Lung microvascular endothelial cell (primary cell): ENCODE measurements at places on chromosomes 3 and 15. TPM values are rescaled to one million over a fixed set of nuclear protein-coding genes. Genes with fewer than 3 reads are reported as not detected.

REC114 gene
- total RNA-seq = not detected in 2 replicates

DNA sequence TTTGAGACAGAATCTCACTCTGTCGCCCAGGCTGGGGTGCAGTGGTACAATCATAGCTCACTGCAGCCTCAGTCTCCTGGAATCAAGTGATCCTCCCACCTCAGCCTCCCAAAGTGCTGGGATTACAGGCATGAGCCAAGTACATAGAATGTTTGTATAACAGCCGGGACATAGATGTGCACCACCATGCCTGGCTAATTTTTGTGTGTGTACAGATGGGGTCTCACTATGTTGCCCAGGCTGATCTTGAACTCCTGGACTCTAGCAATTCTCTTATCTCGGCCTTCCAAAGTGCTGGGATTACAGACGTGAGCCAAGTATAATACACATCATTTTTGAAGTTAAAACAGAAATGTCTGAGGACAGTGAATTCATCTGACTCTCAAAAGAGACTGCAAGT is 93.5 kb downstream of the CORO2B start:
- DNase-seq = no peak

- peak; percentile 84 for DNase-seq
Observed at GRCh38 chr15:63041974-63042876, at the start of gene TPM1. TPM1 (plus strand) TSS chr15:63042747; CDS start chr15:63042830, 83 bp downstream.

GRCh38 chr15:98651036-98651481 is 2.7 kb downstream of the IGF1R start:
- peak; percentile 20 for DNase-seq

HTR3E gene
- not detected in 2 replicates for total RNA-seq

TMC3 gene
- not detected in 2 replicates for total RNA-seq

GRCh38 chr3:5729852-5730251 is 542.3 kb downstream of the EDEM1 start:
- DNase-seq = no peak

CCDC71 gene
- total RNA-seq = 10.7 and 20.2 TPM in 2 replicates

- DNase-seq = no peak
Observed at GRCh38 chr15:64361259-64361658, 5.3 kb upstream of the CSNK1G1 start.

DUOXA1 gene
- total RNA-seq = not detected in 2 replicates

DNA sequence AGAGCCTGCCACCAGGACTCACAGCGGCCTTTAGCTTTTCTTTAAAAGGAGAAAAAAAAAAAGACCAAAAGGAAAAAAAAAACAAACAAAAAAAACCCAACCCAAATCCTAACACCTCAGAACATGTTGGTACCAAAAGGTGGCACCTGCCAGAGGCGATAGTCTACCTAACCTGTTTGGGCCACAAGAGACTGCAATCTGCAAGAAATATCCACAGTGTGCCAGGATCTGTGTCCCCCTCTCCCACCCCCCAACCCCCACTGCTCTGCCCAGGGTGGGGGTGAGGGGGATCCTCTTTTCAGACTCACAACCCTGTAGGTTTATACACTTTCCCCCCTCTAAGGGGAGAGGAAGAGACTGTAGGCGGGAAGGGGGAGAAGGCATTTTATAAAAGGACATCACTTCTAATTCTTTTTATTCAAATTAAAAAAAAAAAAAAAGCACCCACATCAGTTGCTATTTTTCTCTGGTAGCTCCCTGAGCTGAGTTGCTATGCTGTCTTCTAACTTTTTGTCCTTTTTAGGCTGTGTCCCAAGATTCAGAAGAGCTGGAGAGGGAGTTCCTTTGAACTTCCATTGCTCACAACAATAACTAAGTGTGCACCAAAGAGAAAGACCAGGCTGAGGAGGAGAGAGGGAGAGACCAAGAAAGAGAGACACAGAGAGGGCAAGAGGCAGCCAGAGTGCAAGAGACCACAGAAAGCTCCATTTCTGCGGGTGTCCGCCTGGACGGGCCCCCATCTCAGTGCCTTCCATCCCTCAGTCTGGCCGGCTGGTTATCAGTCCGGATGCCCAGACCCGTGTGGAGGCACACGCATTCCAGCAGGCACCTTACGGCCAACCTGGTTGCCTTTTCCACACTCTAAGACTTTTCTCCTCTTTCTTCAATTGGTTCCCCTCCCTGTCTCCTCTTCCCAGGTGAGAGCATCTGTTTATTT is 48.9 kb downstream of the TLE3 start:
- no peak for DNase-seq

THSD4 gene
- total RNA-seq = 20.2 and 21.4 TPM in 2 replicates

MNS1 gene
- total RNA-seq = 0.20 and 0.22 TPM in 2 replicates

DNA sequence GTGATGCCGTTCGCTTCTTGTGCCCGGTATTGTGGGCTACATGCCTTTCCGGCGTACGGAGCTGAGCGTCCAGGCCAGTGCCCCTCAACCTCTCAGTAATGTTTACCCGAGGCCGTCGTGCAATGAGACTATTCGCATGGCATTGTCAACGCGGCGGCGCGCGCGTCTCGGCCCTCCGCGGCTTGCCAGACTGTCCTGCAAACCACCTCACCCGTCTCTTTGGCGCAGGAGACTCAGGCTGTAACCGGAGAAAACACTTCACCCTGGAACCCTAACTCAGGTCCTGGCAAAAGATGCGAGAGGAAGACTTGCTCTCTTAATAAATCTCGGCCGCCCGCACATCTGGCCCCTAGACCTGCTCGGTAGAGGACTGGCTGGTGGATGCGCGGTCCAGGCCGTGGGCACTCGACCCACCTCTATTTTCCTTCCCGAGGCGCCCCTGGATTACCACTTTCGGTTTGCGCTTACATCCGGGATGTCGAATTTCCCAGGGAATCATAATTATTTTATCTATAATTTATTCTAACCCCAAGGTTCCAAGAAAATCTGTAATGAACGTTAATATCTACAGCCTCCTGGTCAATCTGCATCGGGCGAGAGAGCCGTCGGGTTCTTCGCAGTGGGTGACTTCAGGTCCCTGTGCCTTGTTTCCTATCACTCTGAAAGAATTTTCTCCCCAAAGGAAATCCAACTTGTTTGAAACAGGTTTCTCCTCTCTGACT is 71.8 kb upstream of the POLG start:
- no peak for DNase-seq

GRCh38 chr3:113212150-113212843 is 940 bp downstream of the BOC start:
- peak; percentile 18 for DNase-seq

GOLGA6B gene
- total RNA-seq = not detected in 2 replicates

RSL24D1 gene
- total RNA-seq = 52.7 and 59.7 TPM in 2 replicates

GRCh38 chr3:18864933-18865731 is 283.2 kb upstream of the KCNH8 start:
- no peak for DNase-seq

DNA sequence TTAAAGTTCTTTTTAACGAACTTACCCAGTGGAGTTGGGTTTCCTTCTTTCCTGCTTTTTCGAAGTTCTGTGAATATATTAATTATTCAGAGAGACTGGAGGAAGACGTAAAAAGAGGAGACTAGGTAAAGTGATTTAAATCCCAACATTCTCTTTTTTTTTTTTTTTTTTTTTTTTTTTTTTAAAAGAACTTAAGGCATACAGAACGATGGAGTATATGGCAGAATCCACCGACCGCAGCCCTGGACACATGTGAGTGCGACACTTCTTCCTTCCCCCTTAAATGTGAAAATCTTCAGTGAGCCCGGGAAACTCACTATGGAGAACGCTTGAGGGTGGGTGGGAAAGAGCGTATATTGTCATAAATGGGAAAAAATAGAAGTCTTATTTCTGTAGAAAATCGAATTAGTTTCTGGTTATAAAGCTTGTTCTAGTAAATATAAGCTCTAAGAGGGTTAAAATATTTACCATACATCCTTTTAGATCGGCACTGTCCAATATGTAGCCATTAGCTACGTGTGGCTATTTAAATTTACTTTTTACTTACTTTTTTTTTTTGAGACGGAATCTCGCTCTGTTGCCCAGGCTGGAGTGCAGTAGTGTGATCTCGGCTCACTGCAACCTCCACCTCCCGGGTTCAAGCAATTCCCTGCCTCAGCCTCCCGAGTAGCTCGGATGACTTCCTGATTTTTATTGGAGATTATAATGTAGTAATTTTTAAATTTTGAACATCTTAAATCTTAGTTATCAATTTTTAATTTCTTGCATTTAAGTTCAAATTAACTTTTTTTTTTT is 892 bp downstream of the NMD3 start:
- DNase-seq = peak; percentile 56

DNA sequence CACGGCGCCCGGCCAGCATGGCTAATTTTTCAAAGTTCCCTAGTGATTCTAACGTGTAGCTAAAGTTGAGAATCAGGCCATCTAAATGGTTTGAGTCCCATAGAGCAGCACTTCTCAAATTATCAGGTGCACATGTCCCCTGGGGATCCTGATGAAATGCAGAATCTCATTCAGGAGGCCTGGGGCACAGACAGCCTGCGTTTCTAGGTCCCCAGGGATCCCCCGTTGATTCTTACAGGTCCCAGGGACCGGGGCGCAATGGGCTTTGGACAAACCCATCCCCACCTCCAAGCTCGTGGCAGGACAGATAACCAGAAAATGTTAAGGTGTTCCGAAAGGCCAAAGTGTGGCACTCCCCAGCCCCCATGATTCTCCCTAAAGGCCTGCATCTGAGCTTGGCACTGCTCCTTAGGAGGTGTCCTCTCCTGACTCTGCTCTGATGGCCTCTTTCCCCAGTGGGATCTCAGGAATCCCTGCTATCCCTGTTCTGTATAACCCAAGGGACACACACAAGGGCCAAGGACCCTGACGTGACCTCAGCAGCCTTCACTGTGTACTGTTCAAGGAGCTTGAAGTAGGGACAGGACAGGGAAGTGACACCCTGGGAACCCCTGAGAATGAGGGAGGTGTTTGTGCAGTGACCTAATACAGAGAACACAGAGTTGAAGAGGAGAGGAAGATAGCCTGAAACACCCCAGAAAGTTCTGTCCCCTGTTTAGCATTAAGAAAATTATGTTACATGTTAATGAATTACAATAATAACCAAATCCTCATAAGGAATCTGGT is 8.0 kb downstream of the LRRK1 start:
- DNase-seq = no peak

DNA sequence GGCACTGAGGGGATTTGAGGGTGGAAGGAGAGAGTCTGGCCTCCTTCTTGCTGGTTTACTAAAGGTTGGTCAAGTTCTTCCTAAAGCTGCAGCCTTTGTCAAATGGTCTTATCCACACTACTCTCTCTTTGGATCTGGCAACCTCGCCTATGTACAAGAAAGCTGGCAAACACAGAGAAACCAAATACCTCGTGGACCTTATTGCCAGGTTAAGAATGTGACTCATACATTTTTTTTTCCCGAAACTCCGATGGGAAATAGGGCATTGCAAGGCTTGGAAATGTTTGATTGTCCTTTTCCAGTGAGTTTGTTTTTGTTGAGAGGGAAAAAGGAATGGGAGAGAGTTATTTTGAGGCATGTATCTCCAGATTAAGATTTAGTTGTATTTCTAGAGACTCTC is 13.9 kb downstream of the EOMES start:
- no peak for DNase-seq

GRCh38 chr3:127393131-127393820 is 105.4 kb upstream of the PRR20G start:
- DNase-seq = no peak

P2RY14 gene
- total RNA-seq = not detected in 2 replicates

DNA sequence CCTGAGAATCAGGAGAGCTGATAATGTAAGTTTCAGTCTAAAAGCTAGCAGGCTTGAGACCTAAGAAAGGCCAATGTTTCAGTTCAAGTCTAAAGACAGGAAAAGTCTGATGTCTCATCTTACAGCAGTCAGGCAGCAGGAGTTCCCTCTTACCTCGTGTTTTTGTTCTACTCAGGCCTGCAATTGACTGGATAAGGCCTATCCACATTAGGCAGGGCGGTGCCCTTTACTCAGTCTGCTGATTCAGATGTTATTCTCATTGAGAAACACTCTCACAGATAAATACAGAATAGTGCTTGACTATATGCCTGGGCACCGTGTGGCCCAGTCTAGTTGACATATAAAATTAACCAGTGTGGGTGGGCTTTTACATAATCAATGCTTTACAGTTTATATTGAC is 122.4 kb downstream of the NR1D2 start:
- no peak for DNase-seq

GRCh38 chr3:13254028-13254951 is 165.8 kb downstream of the NUP210 start:
- DNase-seq = no peak

- DNase-seq = no peak
Observed at GRCh38 chr3:64021922-64022321, 1.4 kb downstream of the PSMD6 start.

DNA sequence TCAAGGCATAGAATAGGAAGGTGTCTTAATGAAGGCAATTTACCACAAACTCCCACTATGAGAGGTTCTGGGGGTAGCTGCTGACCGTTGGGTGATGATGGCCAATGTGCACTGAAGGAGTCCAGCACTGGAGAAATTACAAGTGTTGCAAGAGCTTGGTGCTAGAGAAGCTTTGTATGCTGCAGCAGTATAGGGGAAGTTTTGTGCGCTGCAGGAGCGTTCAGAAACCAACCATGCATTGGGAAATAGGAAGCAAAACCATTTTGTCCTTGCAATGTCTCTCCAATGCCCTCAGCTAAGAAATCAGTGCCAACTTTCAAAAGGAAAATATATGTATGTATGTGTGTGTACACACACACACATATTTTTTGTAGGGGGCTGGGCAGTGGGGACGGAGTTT is 441.6 kb upstream of the NAALADL2 start:
- no peak for DNase-seq

GRCh38 chr3:10816019-10816862 is at the start of gene SLC6A11:
SLC6A11 (plus strand) TSS chr3:10816228; CDS start chr3:10816266, 38 bp downstream.
- DNase-seq = no peak

- no peak for DNase-seq
Observed at GRCh38 chr3:23174426-23175039, 28.6 kb upstream of the UBE2E2 start.

FGD5 gene
- 74.3 and 86.1 TPM in 2 replicates for total RNA-seq

DNA sequence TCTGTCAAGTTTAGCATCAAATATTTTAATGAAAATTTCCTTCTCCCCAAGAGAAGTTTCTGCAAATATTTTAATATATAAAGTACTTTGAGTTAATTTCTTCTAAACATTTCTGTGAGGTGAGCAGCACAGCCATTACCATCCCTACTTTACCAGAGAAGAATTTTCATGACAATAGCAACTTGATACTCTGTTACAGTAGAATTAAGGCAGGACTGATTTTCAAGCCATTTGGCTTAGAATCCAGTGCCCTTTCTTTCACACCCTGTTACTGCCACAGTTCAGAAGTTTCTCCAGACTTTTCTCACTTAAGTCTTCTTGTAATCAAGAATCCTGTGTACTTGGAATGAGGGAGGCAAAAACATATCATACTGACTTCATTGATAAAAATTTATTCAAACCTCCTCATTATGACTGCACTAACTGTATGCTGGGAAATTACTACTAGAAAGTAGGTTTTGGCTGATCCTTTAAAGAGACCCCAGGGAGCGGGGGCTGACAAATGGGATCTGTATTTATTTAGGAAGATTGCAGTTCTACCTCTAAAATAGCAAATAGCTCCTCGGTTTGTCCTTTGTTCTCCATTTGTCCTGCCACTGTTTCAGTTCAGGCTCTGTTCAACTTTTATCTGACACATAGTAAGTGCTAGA is 557.0 kb upstream of the SGO1 start:
- no peak for DNase-seq

- no peak for DNase-seq
Observed at GRCh38 chr15:88225461-88225860, 31.1 kb downstream of the NTRK3 start.

TNFSF10 gene
- total RNA-seq = 69.1 and 91.1 TPM in 2 replicates
